Activated T-helper 2 cell treated with anti-CD3 and anti-CD28 coated beads, Interferon-gamma antibody, Interleukin-2, Interleukin-4, amounts not matched to agents 10 μg/mL and 5 μg/mL and 100 μg/mL, durations not matched to agents 14 hours and 24 hours and 36 hours (primary cell): ENCODE measurements at places on chromosomes 5 and 9.
A peak's percentile ranks its signal among the peaks of the same experiment; 100 is the strongest.

DNA sequence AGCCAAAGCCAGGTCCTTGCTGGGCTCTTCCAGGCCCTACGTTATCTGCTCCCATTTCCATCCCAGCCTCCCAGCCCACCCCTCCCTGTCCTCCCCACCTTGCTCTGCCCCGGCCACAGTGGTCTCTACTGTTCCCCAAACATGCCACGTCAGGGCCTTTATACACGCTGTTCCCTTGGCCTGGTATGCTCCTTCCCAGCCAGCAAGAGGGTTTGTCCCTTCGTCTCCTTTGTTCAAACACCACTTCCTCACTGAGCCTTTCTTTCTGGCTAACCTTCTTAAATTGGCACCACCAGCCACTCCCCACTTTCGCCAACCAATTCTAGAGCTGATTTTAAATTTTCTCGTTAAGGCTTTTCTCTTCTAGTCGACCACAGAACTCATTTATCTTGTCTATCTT lies 9.8 kb downstream of the SH2D3C start:
- H3K27ac ChIP-seq, result peak overlapping the region; percentile 82
- H3K4me3 ChIP-seq, result peak overlapping the region; percentile 45
- H3K4me1 ChIP-seq, result peaks cover 64% of the 10 kb centered on the region
- no peaks in the 10 kb centered on the region for H3K27me3 ChIP-seq
- peaks cover 73% of the 10 kb centered on the region for H3K36me3 ChIP-seq

DNA sequence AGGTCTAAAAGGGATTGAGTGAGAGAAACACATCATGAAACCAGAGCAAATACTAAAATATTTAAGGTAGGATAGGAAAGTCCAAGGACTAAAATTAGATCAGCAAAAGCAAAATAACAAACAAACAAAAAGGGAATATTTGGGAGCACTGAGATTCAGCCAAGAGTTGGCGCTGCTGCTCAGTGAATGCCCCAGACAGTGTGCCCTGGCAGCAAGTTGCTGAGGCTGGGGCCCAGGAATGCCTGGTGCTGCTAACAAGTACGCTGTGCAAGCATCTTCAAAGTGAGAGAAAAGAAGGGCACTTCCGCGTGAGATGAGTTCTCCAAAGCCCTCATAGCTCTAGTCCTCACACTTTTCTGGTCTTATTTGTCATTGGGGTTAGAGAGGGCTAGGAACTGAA lies 603.3 kb downstream of the EFNA5 start:
- H3K36me3 ChIP-seq, result no peaks in the 10 kb centered on the region
- H3K27ac ChIP-seq, result no peak overlapping the region
- no peak for DNase-seq
- no peak overlapping the region for H3K4me3 ChIP-seq
- no peaks in the 10 kb centered on the region for H3K4me1 ChIP-seq

DNA sequence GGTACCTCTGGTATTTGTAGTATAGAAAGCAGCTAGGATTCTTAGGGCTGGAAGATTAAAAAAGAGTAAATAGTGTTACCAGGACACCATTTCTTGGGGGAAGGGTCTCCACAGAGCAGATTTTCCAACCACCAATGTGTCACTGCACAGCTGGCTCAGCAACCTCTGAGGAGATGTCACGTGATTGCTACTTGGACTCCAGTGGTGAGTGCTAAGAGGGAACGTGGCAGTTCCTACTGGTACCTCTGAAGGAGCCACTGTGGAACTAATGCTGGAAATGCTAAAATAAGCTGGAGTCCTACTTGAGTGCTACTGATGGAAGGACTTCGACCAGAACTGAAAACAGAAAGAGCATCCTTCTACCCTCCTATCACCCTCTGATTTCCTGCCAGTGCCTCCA lies 36.1 kb upstream of the SPDL1 start:
- H3K27me3 ChIP-seq, result peaks cover 45% of the 10 kb centered on the region
- H3K4me1 ChIP-seq, result peaks cover 5% of the 10 kb centered on the region
- no peak overlapping the region for H3K27ac ChIP-seq
- DNase-seq, result no peak
- H3K36me3 ChIP-seq, result no peaks in the 10 kb centered on the region

DNA sequence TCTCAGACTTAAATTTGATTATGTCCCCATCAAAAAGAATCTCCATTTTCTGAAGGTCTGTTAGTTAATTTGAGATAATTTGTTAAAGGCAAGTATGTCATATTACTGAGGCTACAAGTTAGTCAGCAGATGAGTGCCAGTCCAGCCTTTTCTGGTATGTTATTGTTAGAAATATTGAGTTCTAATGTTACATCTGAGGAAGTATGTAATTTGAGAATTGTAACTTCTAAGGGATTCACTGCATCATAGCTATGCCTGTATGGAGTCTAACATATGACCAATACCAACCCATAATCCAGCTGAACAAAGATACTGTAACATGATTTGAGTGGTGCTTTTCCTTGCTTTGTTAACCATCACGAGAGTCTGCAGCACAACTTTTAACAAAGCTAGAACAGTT lies 13.9 kb downstream of the SLC23A1 start:
- no peaks in the 10 kb centered on the region for H3K27me3 ChIP-seq
- no peak overlapping the region for H3K27ac ChIP-seq
- no peak overlapping the region for H3K4me3 ChIP-seq
- H3K4me1 ChIP-seq, result peaks cover 13% of the 10 kb centered on the region

DNA sequence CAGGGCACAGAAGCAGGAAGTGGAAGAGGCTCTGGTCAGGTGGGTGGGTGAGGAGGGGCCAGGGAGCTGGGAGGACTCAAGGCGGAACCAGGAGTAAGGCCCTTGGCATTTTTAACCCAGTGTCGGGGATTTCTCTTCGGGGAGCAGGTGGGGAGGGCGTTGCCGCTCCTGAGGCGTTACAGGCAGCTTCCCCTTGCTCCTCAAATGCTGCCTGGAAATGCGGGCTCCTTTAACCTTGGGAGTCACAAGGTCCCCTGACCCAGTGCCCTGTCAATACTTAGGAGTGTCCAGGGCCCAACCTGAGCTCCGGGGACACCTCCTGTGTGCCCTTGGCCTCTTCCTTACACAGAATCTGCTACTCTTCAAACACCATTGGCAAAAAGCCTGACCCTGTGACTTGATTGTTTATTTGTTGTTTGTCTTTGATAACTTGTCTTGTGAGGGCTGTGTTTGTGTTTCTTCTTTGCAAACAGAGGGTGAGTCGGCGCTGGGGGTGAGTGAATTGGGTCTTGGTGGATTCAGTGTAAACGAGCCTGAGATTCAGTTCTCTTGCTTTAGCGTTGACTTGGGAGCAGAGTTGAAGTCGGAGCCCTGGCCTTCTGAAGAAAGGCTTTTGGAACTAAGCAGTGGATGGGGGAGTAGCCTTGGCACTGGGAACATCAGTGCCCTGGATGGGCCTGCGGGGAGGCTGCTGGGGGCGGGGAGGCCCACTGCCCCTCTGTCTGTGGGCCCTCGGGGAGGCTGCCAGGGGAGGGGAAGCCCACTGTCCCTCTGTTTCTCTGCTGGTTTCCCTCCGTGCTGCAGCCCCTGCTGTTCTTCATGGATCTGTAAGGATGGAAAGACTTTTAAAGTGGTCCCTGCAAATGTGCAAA lies 300.7 kb upstream of the IRX4 start:
- DNase-seq, result no peak
- H3K4me1 ChIP-seq, result no peaks in the 10 kb centered on the region
- no peak overlapping the region for H3K4me3 ChIP-seq
- no peaks in the 10 kb centered on the region for H3K36me3 ChIP-seq
- no peak overlapping the region for H3K27ac ChIP-seq

DNA sequence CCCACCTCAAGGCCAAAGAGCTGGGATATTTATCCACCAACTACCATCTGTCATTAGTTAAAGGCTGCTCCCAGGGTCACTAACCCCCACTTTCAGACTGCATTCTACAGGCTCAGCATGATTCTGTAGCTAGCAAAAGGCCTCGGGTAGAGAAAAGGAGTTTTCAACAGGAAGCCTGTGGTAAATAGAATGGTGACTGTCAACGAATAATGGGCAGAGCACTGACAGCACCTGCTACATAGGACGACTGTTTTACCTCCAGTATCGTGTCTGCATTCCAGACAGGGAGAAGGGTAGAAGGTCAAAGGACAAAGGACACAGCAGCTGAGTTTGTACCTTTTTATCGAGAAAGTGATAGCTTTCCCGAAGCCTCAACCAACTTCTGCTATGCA lies 20.3 kb downstream of the MFAP3 start:
- H3K27me3 ChIP-seq, result no peaks in the 10 kb centered on the region
- no peak overlapping the region for H3K4me3 ChIP-seq
- peaks cover 16% of the 10 kb centered on the region for H3K4me1 ChIP-seq
- DNase-seq, result no peak
- H3K36me3 ChIP-seq, result peaks cover 20% of the 10 kb centered on the region

- H3K27me3 ChIP-seq, result no peaks in the 10 kb centered on the region
- peaks cover 35% of the 10 kb centered on the region for H3K4me1 ChIP-seq
- H3K36me3 ChIP-seq, result peaks cover 12% of the 10 kb centered on the region
- H3K27ac ChIP-seq, result peak overlapping the region; percentile 48
- no peak overlapping the region for H3K4me3 ChIP-seq
Measured at GRCh38 chr5:54611290-54611951, 93.9 kb downstream of the SNX18 start.

- DNase-seq, result no peak
- peaks cover 15% of the 10 kb centered on the region for H3K27me3 ChIP-seq
- H3K4me3 ChIP-seq, result no peak overlapping the region
- H3K4me1 ChIP-seq, result peaks cover 3% of the 10 kb centered on the region
- H3K27ac ChIP-seq, result no peak overlapping the region
Measured at GRCh38 chr9:134243778-134244467, 79.6 kb upstream of the RNU6ATAC start.

DNA sequence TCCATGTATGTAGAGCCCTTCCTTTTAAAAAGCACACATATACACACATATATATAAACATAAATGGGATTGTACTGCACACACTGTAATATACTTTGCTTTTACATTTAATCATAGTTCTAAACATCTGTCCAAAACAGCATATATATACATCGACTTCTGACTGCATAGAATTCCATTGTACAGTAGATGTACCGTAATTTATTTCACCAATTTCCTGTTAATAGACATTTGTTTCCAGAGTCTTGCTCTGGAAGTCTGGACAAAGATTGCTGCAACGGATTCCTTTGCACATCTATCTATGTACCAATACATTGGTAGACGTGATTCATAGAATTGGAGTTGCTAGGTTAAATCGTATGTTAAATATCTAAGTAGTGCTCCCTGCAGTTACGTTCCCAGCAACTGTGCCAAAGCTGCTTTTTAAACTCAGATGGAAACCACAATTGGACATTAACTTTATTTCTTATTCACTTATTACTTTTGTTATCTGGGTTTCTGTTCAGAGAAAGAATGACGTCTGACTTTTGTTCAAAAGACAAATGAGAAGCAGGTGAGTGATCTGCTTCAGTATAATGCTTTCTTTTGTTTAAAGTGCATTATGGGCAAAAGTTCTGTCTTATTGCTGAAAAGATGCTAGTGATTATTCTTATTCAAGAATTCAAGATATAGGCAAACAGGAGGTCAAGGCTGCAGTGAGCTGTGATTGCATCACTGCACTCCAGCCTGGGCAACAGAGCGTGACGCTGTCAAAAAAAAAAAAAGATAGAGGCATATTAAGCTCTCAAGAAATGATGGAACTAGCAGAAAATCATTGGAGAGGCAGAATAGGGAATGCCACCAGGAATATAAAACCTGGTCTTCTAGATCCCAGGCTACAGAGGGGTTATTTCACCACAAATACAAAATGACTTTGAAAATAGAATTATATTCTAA lies 138.2 kb downstream of the FGF1 start:
- no peaks in the 10 kb centered on the region for H3K4me1 ChIP-seq
- no peak for DNase-seq
- no peak overlapping the region for H3K27ac ChIP-seq
- H3K36me3 ChIP-seq, result no peaks in the 10 kb centered on the region
- H3K4me3 ChIP-seq, result no peak overlapping the region
- peaks cover 35% of the 10 kb centered on the region for H3K27me3 ChIP-seq

- no peak overlapping the region for H3K4me3 ChIP-seq
- no peak for DNase-seq
- H3K36me3 ChIP-seq, result no peaks in the 10 kb centered on the region
- no peak overlapping the region for H3K27ac ChIP-seq
- peaks cover 3% of the 10 kb centered on the region for H3K4me1 ChIP-seq
- peaks cover 53% of the 10 kb centered on the region for H3K27me3 ChIP-seq
Measured at GRCh38 chr5:77842243-77842642, 66.1 kb upstream of the TBCA start.

- no peaks in the 10 kb centered on the region for H3K4me1 ChIP-seq
- H3K27ac ChIP-seq, result no peak overlapping the region
- no peak overlapping the region for H3K4me3 ChIP-seq
- H3K36me3 ChIP-seq, result peaks cover 55% of the 10 kb centered on the region
- no peak for DNase-seq
- H3K27me3 ChIP-seq, result no peaks in the 10 kb centered on the region
Measured at GRCh38 chr9:131167146-131167692, 41.8 kb downstream of the NUP214 start.

- no peak overlapping the region for H3K4me3 ChIP-seq
- H3K4me1 ChIP-seq, result no peaks in the 10 kb centered on the region
- H3K27me3 ChIP-seq, result no peaks in the 10 kb centered on the region
- no peaks in the 10 kb centered on the region for H3K36me3 ChIP-seq
Measured at GRCh38 chr9:1639166-1639565, 376.0 kb upstream of the SMARCA2 start.

GRCh38 chr9:77163884-77164283 lies 13.4 kb upstream of the VPS13A start:
- peaks cover 14% of the 10 kb centered on the region for H3K27me3 ChIP-seq
- H3K27ac ChIP-seq, result no peak overlapping the region
- no peak for DNase-seq
- no peaks in the 10 kb centered on the region for H3K4me1 ChIP-seq

- no peaks in the 10 kb centered on the region for H3K4me1 ChIP-seq
- H3K36me3 ChIP-seq, result no peaks in the 10 kb centered on the region
- H3K4me3 ChIP-seq, result no peak overlapping the region
- peaks cover 1% of the 10 kb centered on the region for H3K27me3 ChIP-seq
- no peak overlapping the region for H3K27ac ChIP-seq
- DNase-seq, result no peak
Measured at GRCh38 chr5:116517488-116517887, 57.1 kb downstream of the SEMA6A start.

DNA sequence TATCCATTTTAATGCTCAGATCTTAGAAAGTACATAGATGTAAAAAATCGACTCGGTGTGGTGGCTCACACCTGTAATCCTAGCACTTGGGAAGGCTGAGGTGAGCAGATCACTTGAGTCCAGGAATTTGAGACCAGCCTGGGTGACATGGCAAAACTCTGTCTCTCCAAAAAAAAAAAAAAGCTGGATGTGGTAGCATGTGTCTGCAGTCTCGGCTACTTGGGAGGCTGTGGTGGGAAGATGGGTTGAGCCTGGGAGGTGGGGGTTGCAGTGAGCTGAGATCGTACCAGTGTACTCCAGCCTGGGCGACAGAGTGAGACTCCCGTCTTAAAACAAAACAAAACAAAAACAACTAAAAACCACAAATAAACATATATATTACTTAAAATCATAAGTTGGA lies 61.4 kb downstream of the RASA1 start:
- no peak overlapping the region for H3K4me3 ChIP-seq
- no peak overlapping the region for H3K27ac ChIP-seq
- no peaks in the 10 kb centered on the region for H3K27me3 ChIP-seq
- no peak for DNase-seq

GRCh38 chr9:89433826-89434225 lies 64.1 kb downstream of the SEMA4D start:
- H3K27me3 ChIP-seq, result no peaks in the 10 kb centered on the region
- no peak overlapping the region for H3K27ac ChIP-seq
- peaks cover 62% of the 10 kb centered on the region for H3K4me1 ChIP-seq
- H3K4me3 ChIP-seq, result no peak overlapping the region

- no peaks in the 10 kb centered on the region for H3K27me3 ChIP-seq
- H3K27ac ChIP-seq, result no peak overlapping the region
- DNase-seq, result no peak
- H3K4me3 ChIP-seq, result no peak overlapping the region
- H3K4me1 ChIP-seq, result peaks cover 5% of the 10 kb centered on the region
Measured at GRCh38 chr5:156971848-156972525, 9.0 kb upstream of the TIMD4 start.

GRCh38 chr5:24222876-24223275 lies 421.9 kb downstream of the CDH10 start:
- H3K27ac ChIP-seq, result no peak overlapping the region
- H3K4me3 ChIP-seq, result no peak overlapping the region
- DNase-seq, result no peak
- no peaks in the 10 kb centered on the region for H3K36me3 ChIP-seq
- H3K4me1 ChIP-seq, result no peaks in the 10 kb centered on the region
